Fibroblast of villous mesenchyme (primary cell): ENCODE measurements at places on chromosomes 16 and 17. TPM values are rescaled to one million over a fixed set of nuclear protein-coding genes. Genes with fewer than 3 reads are reported as not detected.

DNA sequence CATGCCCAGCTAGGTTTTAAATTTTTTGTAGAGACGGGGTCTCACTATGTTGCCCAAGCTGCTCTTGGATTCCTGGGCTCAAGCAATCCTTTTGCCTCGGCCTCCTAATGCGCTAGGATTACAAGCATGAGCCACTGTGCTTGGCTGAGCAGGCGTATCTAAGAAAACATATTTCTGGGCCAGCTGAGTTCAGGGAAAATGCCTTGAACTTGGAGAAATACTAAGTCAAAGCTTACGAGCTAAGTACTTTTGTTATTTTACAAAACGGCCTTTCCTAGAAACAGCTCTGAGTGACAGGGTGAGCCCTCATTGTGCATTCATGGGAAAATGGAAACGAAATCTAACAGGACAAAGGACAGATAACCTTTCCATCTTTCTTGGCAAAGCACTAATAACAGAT lies 24.7 kb downstream of the DNAI2 start:
- DNase-seq, result no peak

GRCh38 chr17:40850293-40850972 lies 16.6 kb downstream of the KRT12 start:
- DNase-seq, result peak; percentile 82

- no peak for DNase-seq
Observed at GRCh38 chr16:3625911-3626732, 14.7 kb upstream of the SLX4 start.

GRCh38 chr17:51957786-51958185 lies 200.7 kb downstream of the CA10 start:
- no peak for DNase-seq

DNA sequence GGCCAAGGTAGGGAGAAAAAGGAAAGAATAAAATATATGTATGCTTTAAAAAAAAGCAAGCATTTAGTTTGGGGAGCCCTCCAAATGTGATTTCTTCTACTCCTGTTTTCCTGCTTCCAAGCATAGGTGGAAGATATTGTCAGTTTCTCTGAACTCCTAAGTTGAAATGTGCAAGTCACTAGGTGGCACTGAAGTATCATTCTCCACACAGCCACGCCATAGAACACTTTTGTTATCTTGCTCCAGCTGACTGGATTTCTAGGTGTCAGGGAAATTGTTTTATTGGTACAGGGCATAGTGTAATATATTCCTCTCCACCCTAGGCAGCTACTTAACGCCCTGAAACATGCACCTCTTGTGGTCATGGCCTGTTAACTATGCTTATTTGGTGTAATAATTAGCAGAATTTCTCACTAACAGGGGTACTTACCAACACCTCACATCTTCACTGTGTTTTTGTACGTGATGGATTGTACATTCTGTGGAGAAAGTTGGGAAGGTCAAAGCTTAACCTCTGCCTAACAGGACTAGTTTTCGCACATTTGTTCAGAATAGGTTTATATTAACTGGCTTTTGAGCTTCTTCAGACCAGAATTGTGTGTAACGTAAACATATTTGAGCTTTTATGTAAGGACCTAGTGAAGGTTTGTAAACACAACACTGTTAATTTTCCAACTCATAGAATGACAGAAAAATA lies 69.3 kb downstream of the FTO start:
- peak; percentile 89 for DNase-seq

DNA sequence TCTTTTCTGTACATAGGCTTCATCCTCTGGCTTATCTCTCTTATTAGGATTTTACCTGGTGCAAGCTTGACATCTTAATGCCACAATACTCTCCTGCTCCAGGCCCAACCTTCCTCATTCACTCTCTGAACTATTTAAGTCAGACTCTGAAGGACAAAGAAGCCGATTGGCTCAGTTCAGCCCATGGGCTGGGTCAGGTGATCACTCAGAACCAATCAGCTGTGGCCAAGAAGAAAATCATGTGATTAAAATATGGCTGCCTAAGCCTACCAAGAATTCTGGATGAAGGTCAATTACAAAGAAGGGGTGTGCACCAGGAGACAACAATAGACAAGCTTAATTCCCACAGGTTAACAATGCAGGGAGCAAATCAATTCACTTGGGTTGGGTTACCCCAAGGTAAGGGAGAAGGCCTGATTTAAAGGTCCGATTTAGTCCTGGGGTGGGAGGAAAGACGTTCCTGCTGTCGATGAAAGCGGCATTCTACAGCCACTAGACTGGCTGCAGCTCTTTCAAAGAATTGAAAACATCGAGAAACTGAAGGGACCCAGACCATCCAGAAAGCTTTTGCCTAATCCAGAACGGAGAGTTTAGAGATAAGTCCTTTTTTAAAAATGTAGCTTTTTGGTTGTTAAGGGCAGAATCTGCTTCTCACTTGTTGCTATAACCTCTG lies 42.9 kb upstream of the NFAT5 start:
- peak; percentile 7 for DNase-seq

DNA sequence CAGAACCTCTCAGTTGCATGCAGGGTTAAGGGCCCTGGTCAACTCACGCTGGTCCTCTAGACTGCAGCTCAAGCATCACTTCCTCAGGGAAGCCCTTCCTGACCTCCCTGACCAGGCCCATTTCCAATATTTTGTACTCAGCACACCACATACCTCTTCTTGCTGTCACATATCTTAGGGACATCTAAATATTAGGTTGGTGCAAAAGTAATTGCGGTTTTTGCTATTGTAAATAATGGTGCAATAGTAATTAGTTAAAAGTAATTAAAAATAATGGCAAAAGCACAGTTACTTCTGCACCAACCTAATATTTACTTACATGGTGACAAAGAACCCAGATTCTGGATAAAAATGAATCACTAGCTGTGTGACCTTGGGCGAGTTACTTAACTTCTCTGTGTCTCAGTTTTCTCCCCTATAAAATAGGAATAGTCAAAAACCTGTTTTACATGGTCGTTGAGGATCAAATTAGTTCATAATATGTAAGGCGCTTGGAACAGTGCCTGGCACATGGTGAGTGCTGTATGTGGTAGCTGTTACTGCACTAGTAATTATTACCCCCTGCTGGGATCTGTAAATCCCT lies 177.4 kb downstream of the PRKCB start:
- no peak for DNase-seq

DNA sequence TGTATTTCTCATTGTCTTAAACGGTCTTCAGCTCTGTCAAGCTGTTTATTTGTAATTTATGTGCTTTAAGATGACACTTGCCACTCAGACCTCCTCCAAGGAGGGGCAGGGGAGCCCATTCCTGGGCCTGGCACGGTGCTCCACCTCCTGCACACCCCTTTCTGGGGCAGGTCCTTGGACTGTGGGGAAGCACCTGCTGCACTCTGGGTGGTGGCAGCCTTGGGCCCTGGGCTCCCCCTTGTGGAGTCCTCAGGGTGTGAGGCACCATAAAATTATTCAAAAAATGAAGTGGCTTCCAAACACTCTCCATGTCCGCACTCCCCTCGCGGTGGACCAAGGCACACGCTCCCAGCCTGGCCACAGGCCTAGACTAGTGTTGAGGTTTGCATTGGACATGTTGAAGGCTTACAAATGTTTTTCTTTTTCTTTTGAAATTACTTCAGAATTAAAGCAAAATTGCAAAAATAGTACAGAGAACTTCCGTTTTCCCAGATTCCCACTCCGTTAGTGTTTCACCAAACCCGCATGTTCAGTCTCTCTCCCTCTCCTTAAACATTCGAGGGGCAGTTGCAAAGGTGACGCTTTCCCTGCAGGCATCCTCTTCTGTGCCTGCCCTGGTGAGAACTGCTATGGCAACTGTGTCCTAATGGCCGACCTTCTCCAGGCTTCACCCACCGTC lies 32.4 kb downstream of the FOXK2 start:
- DNase-seq, result peak; percentile 76

DNA sequence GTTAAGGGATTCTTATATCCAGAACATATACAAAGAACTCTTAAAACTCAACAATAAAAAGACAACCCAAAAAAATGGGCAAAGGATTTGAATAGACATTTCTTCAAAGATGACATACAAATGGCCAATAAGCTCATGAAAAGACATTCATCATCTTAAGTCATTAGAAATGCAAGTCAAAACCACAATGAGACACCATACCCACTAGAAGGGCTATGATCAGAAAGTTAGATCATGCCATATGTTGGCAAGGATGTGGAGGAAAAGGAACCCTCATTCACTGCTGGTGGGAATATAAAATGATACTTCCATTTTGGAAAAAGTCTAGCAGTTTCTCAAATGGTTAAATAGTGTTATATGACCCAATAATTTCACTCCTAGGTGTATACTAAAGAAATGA lies 9.4 kb downstream of the PLD6 start:
- no peak for DNase-seq

DNA sequence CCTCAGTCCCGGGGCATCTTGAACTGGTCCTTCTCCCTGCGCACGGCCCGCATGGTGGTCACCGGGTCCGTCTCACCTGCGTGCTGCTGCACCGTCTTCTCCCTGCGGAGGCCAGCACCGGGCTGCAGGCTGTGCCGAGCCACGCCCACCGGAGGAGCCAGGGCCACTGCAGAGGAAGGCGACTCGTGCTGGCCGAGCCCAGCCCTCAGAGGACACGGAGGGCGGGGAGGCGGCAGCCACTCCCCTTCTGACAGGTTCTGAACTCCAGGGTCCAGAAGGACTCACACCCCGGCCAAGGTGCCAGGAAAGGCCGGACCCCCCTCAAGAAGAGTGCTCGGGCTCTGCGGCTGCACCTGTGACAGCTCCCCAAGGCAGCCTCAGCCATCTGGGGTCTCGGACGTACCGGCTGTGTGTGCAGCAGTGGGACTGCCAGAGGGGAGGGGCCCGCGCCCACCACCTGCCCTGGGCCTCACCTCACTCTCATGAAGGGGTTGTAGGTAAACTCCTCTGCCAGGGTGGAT lies 15.8 kb upstream of the IGFALS start:
- no peak for DNase-seq

GRCh38 chr17:75842963-75843576 lies 1.1 kb downstream of the UNC13D start:
- no peak for DNase-seq

- DNase-seq, result peak; percentile 66
Observed at GRCh38 chr17:61150686-61151299, 248.8 kb upstream of the TBX2 start.

DNA sequence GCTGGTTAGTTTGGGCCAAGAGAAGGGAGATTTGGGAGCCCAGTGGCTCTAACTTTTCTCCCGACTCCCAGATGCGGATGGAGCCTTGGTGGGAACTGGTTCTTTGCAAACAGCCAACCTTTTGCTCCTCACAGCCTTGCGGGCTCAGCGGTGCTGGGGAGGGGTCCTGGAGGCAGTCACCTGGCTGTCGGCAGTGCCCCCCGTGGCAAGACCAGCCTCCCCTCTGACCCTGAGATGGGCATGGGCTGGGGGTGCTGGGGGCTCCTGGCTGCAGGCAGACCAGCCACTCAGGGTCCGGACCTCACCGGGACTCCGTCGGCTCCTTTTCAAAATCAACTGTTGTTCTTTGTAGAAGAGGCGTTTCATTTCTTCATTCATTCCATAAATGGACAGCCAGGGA lies 21.7 kb upstream of the GSE1 start:
- no peak for DNase-seq

- DNase-seq, result no peak
Observed at GRCh38 chr17:41334385-41335305, 16.0 kb downstream of the KRT33A start.

DNA sequence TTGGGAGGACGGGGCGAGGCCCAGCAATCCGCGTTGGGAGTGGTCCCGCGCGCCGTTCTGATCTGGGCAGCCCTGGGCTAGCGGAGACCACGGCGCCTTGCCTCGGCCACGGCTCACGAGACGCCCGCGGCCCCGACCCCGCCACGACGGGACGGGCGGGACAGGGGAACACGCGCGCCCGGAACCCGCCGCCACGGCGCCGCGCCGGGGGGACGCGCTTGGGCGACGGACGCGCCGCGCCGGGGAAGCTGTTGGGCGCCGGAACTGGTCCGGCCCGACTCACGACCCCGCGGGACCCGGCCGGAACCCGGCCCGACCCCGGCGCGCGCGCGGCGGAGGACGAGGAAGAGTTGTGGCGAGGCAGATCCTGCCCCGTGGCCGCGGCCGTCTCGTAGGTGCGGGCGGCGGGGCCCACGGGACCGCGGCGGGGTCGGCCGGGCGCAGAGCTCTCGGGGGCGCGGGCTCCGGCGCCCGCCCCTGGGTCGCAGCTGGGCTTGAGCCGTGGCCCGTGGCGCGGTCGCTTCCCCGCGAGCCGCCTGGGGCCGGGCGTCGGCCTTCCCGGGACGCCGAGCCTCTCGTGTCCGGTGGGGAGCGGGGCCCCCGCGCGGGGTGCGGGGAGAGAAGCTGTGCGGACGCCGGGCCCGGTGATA lies at the start of gene ACSF3:
Gene ACSF3, plus strand, starts transcription at position 251 of the 650 bp plus-strand sequence. CDS start 6,830 bp downstream, outside the sequence.
- peak; percentile 51 for DNase-seq

DNA sequence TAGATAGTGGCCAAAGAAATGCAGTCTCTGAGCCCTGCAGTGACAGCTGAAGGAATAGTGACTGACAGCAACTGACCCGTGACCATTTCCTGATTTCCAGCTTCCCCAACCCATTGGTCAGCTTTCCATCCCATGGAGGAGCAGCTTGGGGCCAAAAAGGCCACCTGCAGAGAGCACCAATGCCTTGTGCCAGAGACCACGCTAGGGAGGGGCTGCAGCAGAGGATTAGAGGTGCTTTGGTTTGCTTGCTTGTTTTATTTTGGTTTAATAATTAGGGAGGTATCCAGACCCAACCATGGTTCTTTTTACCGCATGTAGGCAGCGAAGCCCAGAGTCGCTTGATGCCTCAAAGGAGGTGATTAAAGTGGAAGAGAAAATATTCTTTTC lies 61.3 kb upstream of the SIAH1 start:
- no peak for DNase-seq

DNA sequence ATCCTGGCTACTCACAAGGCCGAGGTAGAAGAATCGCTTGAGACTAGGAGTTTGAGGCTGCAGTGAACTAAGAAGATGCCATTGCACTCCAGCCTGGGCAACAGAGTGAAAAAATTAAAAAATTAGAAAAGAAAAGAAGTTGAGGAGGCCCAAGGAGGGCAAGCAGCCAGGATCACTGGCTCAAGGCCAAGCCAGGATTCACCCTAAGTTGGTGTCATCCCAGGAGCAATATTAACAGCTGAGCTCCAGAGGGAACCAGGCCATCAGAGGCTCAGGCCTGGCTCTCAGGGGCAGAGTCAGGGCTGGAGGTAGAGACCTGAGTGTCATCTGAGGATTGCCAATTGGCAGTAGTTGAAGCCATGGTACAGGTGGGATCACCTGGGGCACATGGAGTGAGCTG lies 20.7 kb downstream of the DRC3 start:
- DNase-seq, result no peak

WNT9B gene
- under 0.01 TPM in 1 of 2 replicates, not detected in the other for total RNA-seq

GNG13 gene
- not detected in 2 replicates for total RNA-seq

LITAF gene
- 45.7 and 96.7 TPM in 2 replicates for total RNA-seq

SKAP1 gene
- total RNA-seq, result not detected in 2 replicates

ITPRIPL2 gene
- total RNA-seq, result 40.3 and 46.2 TPM in 2 replicates

SLC5A2 gene
- total RNA-seq, result under 0.01 TPM in 2 replicates

INCA1 gene
- total RNA-seq, result 0.97 and 1.3 TPM in 2 replicates

TSEN54 gene
- 11.3 and 12.1 TPM in 2 replicates for total RNA-seq
